ENCODE measurements at places on chromosomes 16 and 17.

GRCh38 chr17:72440961-72441360 is 320.1 kb downstream of the SOX9 start:
- no peak for DNase-seq

DNA sequence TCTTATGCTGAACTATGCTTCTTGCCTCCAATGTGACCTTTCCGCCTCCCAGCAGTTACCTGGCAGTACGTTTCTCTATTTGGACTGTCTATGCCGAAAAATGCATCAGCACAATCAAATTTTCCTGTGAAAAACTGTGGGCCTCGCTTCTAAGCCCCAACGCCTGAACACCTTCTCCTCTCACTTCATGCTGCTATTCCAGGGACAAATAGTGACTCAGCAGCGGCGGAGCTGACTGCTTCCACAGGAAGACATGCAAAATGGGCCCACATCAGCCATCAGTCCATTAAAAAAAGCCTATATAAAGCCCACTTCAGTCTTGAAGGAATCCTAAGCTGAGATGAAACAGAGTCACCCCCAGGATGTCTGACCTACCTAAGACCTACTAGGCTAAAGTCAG is 10.5 kb upstream of the PIP4K2B start:
- DNase-seq, result no peak

- peak; percentile 83 for DNase-seq
These were observed 49.9 kb downstream of the NLRC5 start for GRCh38 chr16:57039148-57039812.

- peak; percentile 50 for DNase-seq
These were observed 5.3 kb downstream of the DOC2A start for GRCh38 chr16:30005341-30006094.

GRCh38 chr17:33989361-33990148 is 265.5 kb upstream of the CCL2 start:
- DNase-seq, result no peak

DNA sequence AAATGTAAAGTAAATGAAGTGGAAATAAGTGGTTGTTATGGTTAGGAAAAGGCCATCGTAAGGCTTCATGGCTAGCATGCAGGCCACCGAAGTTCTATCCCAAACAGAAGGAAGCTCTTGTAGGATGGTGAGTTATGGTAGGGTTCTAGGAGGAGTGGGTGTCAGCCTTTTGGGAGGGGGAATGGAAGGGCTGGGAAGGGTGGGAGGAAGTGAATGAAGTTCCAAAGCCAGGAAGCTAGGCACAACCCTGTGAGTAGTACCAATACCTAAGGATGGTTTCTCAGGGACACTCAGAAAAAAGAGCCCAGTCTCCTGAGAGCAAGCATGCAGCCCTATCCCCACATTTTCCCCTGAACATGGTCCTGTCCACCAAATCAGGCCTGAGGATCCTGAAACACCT is 36.3 kb upstream of the CDRT4 start:
- no peak for DNase-seq

DNA sequence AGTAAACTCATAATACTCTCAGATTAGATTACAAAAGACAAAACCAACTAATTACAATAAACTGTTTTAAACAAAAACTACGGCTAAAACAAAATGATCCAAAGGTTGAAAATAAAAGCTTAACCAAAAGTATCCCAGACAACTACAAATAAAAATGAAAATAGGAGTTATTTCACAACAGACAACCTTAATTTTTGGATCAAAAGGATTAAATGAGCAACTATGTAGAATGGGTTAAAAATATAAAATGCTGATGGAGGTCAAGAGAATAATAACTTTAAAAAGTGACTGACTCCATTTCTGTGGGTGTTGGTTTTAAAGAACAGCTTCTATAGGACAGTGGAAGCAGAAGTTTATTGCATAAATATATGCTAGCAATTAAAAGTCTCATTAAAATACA is 28.6 kb downstream of the METTL16 start:
- DNase-seq, result no peak
